Motor neuron (in vitro differentiated cells): ENCODE measurements at places on chromosomes 4 and X.

- ATAC-seq, result no peak
These were observed 2.7 kb downstream of the CLRN2 start for GRCh38 chr4:17517664-17518063.

DNA sequence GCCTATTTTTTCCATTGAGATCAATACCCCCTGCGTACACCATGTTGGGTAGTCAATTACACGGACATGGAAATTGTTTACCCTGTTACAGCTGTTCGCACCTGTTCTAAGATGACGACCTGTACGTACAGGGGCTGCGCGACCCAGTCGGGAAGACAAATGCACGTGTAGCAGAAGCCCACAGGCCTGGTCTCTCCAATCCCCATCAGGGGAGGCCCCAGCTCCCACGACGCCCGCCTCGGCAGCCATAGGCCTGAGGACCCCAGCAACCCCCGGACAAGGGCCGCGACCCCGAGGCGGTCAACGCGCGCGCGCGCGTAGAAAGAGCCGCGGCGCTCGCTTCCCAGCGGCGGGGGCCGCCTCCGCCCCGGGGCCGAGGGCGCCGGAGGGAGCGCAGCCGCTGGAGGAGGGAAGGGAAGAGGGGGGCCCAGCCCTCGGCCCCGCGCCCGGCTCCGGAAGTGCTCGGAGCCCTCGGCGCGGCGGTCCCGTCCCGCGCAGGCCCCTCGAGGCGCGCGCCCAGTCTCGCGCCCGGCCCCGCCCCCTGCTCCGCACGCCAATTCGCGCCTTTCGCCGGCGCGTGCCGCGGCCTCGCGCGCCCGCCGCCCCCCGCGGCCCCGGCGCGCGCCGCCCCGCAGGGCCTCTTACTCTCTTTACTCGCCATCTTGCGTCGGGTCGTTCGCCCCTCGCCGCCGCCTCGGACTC is 618 bp downstream of the RBBP7 start:
- ATAC-seq, result peak; percentile 59

- ATAC-seq, result no peak
These were observed 24.9 kb downstream of the GLRA2 start for GRCh38 chrX:14554131-14554715.

DNA sequence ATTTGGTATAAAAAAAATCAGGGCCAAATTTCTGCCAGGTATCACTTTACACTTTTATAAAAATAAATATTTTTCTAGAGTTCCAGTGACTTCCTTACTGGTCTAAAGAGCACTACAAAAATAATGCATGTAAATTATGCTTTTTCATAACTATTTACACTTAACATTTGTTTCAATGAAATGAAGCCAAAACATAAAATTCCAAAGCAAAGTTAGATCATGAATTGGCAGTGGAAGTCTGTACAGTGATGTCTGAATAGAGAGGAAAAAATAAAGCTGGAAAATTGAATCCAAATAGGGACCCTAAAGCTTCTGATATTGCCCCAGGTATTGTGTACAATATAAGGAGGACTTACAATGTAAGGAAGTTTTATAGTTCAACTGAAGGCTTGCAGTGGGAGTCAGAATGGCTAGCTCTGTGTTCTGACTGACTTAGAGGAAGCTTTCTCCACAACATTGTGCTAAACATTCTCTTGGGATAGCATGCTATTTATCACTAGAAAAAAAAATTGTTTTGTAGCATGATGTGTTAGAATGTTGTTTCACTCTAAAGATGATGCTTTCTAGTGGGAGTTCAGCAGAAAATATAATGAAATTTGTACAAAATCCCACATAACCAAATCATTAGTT is 288.2 kb upstream of the UGT8 start:
- ATAC-seq, result no peak

- ATAC-seq, result no peak
These were observed 94.2 kb downstream of the TENM3 start for GRCh38 chr4:182337366-182337765.

DNA sequence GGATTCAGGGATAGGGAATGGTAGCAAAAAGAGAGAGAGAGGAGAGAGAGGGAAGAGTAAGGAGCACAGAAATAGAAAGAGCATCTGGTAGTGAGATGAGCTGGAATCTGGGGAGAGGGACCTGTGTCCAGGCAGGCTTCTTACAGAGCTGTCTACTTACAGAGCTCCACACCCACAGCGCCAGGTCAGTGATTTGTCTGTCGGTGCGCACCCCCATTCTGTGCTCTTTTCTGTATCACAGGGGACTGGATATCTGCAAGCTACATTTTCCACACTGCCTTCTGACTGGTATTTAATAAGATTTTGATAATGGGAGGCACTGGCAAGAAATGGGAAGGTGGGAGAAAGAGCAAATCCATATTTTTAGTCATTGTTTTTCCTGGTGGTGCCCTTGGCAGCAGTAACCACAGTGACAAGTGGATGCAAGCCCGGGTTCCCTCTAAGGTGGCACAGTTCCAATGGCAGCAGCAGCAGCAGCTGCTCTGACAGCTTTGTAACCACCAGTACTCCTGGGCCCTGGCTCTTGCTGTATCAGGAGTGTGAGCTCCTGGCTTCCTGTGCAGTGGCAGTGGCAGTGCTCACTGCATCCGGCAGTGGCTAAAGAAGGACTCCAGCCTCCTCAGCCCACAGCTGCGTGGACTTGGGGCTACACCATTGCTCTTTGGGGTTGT is 300.5 kb downstream of the TRIML1 start:
- peak; percentile 50 for ATAC-seq

DNA sequence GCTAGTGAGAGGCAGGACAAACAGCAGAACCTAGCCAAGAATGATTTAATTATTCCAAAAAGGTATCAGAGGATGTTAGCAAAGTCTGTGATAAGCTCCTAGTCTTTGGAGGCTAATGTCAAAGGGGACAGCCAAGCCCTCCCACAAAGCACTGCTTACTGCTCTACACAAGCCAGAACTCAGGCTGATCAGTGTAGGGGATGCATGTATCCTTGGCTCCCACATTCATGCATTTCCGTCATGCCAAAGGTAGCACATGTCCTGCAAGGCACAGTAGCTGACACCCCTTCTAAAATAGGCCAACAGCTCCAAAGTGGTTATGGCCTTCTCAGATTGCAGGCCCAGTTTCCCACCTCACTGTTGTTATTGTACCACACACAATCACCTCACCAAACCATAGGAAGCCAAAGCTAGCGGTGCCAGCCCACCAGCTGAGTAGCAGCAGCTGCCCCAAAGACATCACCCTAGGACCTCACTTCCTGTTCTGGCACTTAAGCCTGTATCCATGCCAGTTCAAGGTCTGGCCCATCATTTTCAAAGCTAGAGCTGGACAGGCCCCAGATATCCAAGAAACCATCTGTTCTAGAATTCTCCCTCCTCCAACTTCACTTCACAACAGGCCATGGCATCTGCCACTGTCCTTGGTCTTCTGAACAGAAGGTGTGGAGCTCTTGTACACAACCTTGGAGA is 40.9 kb downstream of the TSPAN5 start:
- ATAC-seq, result no peak

GRCh38 chr4:154732669-154733068 is 11.1 kb upstream of the LRAT start:
- ATAC-seq, result no peak

GRCh38 chrX:15221321-15221720 is 48.6 kb downstream of the ASB9 start:
- no peak for ATAC-seq

DNA sequence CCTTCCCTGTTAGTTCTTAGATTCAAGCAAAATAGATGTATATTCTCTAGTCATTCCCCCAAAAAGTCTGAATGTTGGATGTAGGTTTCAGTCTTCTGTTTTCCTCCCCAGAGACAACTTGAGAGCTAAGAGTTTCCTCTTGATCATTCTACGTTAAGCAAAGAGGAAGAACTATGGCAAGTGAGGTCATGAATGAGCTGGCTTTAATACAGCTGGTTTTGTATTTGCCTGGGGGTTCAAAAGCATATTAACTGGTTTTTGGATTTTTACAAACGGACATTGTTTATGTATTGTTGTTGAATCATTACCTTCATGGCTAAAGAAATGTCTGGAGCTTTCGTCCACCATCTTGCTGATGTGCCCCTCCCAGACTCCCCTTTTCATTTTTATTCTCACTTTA is 916.7 kb upstream of the POU3F4 start:
- ATAC-seq, result no peak
